ENCODE measurements at places on chromosomes 2 and 18.
A peak's percentile ranks its signal among the peaks of the same experiment; 100 is the strongest.

DNA sequence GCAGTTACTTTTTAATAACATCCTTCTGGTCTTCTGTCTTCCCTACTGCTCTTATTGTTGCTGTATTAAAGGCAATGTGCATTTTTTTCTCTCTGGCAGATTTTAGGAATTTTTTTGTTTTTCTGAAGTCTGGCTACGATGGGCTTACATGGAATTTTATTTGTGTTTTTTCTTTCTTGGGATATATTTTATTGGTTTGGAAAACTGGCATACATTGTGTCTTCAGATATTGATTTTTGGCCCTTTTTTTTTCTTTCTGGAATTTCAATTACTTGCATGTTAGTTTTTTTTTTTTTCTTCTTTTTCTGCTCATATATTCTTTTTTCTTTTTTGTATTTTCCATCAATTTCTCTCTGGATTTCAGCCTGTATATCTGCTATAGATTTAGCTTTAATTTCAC lies 442.1 kb upstream of the TRIB2 start:
- no peak for DNase-seq

GRCh38 chr2:71513096-71513495 lies 59.7 kb downstream of the DYSF start:
- DNase-seq, result no peak

- DNase-seq, result no peak
Measured at GRCh38 chr18:36406805-36407204, 109.3 kb downstream of the FHOD3 start.

- no peak for DNase-seq
Measured at GRCh38 chr2:192809173-192809572, 614.4 kb upstream of the TMEFF2 start.

DNA sequence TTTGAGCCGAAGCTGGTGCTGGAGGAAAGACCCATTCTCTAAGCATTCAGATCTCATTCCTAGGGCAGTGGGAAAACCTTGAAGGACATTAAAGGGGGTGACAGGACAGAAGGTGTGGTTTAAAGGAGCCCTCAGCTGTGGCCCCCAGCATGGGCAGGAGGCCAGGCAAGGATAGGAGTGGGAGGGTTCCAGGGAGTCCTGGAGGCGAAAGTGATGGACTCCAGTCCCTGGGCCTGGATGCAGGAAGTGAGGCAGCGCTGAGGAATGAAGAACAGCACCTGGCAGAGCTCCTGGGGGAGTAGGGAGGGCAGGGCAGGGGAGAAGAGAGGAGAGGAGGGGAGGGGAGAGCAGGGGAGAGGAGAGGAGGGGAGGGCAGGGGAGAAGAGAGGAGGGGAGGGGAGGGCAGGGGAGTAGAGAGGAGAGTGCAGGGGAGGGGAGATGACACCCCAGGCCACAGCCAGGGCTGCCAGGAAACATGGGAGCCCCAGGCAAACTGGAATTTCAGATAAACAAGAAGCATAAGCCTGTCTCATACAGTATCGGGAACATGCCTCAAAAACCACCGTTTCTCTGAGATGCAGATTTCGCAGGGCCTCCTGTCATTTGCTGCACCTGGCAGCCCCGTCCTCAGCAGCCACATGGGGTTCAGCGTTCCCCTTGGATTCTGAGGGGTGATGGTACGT lies 5.7 kb downstream of the RAMP1 start:
- DNase-seq, result no peak

DNA sequence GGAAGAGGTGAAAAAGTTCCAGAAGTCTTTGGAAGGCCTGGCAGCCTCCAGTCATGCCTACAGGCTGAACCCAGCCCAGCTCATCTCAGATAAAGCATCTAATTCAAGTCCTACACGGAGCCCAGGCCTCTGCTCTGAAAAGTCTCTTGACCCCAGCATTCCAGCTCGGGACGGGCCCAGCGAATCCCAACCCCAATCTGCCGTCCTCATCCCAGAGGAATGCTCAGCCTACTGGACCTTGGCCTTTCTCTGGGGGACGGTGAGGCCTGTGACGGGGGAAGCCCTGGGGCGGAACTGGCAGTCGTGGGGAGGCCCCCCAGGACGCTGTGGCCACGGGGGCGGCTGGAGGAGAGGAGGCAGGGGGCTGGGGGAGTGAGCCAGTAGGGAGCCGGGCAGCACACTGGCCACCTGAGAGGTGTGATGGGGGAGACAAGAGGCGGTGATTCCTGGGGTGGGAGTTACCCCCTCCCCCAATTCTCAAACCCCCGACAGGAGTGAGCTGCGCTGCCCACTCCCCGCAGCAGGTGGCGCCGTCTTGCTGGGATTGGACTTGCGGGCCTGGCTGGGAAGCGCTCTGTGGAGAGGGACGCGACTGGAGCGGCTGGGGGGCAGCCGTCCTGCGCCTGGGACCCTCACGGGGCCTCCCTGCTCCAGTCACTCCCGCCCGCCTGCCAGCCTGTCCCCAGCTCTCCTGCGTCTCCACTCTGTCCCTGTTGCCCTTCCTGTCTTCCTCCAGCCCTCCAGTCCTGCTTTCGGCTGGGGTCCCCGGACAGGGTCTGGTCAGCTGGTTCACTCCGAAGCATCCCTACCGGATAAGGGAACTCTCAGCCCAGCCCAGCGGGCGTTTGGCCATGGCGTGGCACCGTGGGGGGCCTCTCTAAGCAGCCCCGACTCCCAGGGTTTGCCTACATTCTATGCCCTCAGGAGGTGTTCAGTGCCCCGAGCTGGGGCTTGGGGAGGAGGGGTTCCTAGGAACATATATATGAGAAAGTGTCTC lies 182.6 kb upstream of the HAAO start:
- DNase-seq, result peak; percentile 41

DNA sequence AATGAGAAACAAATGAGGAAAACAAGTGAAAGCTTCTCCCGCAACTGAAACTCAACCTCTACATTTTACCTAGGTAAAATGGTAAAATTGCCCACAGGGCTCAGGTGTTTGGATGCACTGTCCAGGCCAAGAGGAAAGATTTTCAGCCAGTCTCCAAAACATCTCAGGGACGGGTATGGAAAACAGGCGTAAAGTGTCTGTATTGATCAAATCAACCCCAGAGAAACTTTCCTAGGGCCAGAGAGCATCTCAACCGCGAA lies 361 bp upstream of the HAT1 start:
- no peak for DNase-seq

- no peak for DNase-seq
Measured at GRCh38 chr2:53422979-53423378, 344.6 kb upstream of the CHAC2 start.

DNA sequence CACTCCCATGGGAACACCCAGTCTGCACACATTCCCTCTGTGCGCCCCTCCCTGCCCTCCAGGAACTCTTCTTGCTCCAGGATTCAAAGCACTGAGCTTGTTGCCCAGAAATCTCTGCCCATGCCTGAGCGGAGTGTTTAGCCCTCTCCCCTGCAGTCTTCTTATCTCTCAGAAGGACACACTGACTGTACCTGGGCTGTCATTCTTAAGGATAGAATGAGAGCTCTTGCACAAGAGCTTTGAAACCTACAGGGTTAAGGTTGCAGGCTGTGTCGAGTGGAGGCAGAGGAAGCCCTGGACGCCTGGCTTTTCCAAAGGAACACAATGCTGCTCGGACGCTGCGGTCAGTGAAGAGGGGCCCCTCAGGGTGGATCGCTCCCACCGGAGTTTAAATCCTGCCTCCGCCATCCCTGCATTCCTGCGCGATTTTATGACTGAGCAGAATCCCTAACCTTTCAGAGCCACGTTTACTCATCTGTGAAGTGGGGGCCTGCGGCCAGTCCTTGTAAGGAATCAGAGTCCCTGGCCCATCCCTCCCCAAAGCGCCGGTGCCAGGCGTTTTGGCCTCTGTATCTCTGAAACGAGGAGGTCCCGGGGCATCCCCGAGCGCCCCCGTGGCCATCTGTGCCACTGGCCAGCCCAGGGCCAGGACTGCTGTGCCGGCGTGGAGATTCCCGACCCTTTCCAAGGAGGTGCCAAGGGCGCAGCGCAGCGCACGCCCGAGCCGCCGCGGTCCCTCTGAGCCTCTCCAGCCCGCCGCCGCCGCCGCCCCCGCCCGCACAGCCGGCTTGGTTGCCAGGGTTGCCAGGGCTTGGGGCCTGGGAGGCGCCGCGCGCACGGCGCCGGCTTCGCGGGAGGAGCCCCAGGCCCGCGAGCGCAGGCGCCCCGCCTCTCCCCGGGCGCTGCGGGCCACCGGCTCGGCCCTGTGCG lies 58.9 kb downstream of the FAM168B start:
- no peak for DNase-seq

- DNase-seq, result peak; percentile 18
Measured at GRCh38 chr18:58045242-58046092, 1.4 kb downstream of the NEDD4L start.

DNA sequence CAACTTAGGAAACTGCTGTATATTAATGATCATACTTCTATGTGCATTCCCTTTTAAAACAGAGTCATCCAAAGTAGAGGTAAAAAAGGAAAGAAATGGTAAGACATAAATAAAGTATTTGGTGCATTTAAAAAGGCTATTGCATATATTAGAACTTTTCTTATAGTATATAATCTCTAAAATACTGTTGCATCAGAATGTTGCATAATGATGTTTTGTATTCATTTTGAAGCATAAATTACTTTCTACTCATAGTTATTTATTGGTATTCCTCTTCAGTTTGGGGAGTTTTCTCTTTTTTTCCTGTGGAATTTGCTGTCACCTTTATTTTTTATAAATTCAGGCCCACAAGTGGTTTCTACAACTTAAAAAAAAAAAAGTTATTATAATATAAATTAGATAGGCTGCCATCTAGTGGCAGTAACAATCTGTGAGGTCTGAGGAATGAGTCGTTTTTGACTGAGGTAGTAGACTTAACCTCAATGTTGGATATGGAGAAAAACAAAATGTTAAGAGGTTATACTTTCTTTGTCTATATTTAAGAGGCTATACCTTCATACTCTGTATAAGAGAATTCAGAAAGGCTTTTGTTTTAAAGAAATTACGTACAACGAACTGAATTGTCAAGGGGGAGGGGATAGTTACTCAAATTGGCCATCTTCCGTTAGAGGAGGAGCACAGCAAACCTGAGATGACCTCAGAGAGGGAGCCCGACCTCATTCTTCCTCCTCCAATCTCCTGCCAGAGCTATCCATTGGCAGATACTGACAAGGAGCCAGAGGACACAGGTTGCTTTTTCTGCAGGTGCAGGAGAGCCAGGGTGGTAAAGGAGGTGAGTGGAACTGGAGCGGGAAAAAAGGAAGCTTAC lies 23.8 kb downstream of the ANKAR start:
- DNase-seq, result no peak

- DNase-seq, result no peak
Measured at GRCh38 chr2:9201185-9201891, 5.3 kb upstream of the ASAP2 start.

GRCh38 chr2:96859099-96859649 lies 1.4 kb upstream of the ANKRD39 start:
- no peak for DNase-seq

DNA sequence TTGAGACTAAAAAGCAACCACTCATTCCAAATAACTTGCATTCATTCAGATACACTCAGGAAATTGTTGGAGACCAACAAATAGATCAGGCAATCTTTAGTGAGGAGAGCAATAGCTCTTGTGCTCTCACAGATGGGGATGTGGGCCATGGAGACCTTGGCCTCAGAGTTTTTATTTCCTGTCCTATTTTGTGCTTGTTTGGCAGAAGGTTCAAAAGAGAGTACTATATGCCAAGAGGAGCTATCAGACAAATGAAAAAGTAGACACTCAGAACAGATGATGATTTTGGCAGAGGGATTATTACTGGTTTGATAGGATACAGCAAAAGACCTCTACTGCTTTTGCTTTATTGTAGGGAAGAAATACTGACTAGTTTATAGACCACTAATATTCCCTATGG lies 230.2 kb downstream of the KCNE4 start:
- no peak for DNase-seq
